ENCODE measurements at places on chromosomes 1 and 21.

- no peak for DNase-seq
These were observed 7.4 kb downstream of the CLCC1 start for GRCh38 chr1:108955881-108956280.

GRCh38 chr1:66852870-66853269 lies 51.8 kb upstream of the INSL5 start:
- DNase-seq, result no peak

DNA sequence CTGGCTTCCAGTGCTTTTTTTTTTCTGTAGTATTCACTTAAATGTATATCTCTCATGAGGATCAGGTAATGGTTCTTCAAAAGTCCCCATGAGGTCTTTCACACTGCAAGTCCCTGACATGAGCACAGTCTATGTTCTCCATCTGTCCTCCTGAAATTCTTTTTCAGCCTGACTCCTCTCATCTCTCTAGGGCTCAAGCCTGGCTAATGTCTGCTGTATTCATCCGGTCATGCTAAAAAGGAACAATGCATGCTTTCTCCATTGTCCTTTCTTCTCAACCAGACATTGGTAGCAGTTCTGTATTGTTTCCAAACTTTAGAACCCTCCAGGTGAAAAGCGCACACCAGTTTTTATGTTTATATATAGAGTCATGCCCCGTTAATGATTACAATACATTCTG lies 368.3 kb upstream of the OLFM3 start:
- no peak for DNase-seq

- no peak for DNase-seq
These were observed 54.7 kb downstream of the RBM11 start for GRCh38 chr21:14270631-14271030.

DNA sequence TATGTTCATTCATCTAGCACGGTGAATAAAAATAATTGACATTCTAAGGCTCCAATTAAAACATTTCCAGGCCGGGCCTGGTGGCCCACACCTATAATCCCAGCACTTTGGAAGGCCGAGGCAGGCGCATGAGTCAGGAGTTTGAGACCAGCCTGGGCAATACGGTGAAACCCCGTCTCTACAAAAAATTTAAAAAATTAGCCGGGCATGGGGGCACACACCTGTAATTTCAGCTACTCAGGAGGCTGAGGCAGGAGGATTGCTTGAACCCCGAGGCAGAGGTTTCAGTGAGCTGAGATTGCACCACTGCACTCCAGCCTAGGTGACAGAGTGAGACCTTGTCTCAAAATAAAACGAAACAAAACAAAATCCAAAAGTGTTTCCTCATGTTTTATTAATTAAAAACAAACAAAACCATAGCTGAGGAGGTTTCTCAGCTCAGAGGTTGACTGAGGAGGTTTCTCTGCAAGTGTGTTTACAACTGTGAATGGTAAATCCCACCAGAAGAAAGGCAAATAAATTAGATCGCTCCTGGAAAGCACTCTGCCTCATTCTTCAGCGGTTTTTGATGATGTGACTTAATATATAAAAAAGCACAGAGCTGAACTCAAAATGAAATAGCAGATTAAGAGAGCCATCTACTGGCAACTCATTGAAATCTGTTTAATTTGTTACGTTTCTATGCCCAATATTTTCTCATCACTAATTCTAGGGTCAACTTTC lies 37.7 kb upstream of the ATG4C start:
- no peak for DNase-seq

Measured in H9 (cell line).